ENCODE measurements at places on chromosomes 7 and 10.

GRCh38 chr10:103888113-103888841 is 29.7 kb downstream of the STN1 start:
- peak; percentile 91 for DNase-seq

- no peak for DNase-seq
Measured at GRCh38 chr7:25619381-25619780, 391.1 kb upstream of the NPVF start.

- DNase-seq = no peak
Measured at GRCh38 chr10:61888744-61889143, 12.8 kb upstream of the ARID5B start.

DNA sequence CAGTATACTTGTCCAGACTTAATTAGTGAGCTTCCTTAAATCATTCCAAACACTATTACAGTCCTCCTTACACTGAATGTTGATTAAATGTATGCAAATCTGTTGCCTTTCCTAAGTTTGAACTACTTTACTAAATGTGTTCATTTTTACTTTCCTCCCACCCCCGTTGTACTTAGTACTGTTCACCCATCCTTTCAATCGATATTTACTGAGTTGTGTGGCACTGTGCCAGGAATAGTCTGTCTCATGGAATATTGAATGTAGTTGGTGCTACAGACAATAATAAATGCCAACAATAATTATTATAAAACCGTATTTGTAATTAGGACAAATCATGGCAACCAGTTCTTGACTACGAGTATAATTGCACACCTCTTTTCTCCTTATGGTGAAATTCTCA is 335.7 kb downstream of the GPR37 start:
- DNase-seq = no peak

DNA sequence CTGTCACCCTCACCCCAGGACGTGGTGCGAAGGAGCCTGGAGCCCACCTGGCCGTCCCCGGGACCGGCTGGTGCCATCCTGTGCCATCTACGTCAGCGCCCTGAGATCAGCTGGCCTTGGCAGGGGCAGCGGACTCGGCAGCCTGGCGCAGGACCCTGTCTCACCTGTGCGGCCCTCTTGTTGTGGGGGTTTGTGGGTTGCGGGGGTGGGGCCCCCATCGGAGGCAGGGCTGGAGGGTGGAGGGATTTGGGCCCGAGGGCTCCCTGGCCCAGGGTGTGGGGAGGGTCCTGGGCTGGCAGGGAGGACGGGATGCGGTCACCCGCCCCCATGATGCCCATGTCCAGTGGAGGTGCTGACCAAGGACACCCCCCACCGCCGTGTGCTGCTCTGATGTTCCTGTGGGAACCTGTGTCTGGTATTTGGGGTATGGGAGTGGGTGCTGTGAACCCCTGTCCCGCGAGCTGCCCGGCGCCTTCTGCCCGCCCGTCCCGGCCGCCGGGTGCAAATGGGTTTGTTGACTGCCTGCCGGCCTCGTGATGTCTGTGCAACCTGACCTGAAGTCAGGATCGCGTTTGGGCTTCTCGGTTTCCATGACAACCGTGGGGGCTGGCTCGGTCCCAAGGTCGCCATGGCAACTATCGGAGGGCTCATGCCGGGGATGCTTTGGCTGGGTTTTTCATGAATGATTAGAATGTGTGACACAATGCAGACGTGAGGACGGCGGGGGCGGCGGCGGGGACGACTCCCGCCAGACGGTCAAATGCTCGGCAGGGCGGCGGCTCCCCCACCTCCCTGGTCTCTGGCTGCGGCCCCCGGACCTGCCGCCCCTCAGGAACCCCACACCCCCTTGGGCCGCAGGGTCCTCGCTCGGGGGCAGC is 7.3 kb downstream of the MAFK start:
- peak; percentile 55 for DNase-seq

DNA sequence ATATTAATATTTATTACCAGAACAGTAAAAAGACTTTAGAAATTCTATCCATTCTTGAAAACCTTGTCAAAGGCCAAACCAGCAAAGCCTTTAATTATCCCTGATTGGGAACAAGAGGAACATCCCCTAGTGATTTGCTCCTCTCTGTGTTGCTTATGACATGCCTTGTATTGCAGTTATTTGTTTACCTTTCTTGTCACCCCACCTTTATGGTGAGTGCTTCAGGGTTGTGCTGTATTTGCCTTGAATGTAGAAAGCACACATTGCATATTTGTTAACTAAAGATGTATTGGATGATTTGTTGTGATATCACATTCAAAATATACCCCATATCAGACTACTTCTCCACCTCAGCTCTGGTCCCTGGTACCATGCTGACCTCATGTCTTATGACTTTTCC is 23.5 kb upstream of the TECTB start:
- no peak for DNase-seq

Data from RWPE1 (cell line).